ENCODE measurements at places on chromosomes 16 and 17.

DNA sequence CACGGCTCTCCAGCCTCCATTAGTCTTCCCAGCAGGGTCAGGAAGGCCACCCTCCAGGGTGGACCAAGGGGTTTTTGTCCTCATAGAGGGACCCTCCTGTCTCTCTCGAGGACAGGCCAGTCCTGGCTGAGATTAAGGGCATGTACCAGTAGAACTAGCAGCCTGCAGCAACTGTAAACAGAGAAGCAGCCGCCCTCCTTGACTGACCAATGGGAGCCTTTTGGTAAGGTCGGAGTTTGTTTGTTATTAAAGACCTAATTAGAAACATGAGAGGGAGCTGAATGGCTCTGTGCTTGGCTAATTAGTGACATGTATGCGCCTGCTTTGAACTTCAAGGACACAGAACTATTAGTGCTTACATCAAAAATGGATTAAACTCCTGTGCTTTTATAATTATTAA is 80.0 kb downstream of the CCDC182 start:
- DNase-seq = no peak

GRCh38 chr17:14760212-14760611 is 459.3 kb downstream of the HS3ST3B1 start:
- no peak for DNase-seq

DNA sequence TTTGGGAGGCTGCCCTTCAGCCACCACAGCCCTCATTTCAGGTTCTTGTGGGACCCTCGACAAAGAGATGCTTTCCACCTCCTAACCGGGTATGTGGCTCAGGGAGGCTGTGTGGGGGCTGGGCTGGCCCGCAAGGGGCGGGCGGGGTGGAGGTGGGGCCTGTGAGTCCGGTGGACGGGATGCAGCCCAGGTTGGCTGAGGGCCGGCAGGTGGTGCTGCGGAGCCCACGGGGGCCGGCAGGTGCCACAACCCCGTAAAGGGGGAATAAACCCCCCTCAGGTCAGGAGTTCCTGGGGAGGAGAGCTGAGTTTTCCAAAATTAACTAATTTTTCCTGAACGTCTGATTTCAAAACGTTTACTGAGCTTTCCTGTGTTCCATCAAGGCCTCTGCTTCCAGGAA is 4.9 kb upstream of the CIAO3 start:
- DNase-seq = no peak

DNA sequence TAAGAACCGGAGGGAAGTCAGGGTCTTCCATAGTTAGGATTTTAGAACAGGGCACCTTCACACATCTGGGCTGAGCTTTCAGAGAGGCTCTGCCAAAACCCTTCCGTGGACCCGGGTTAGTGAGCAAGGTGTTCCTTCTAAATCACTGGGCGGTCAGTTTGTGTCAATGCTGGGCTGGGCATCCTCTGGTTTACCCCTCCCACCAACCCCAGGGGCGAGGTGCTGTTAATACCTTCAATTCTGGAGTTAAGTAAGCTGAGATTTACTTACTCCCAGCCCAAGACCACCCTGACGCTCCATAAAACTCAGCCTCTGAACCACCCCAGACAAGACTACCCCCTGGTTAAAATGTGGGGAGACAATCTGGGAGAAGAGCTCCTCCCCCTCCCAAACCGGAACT is 1.0 kb downstream of the TMEM92 start:
- no peak for DNase-seq

GRCh38 chr16:46746821-46747776 is 1.0 kb downstream of the MYLK3 start:
- no peak for DNase-seq

GRCh38 chr16:84618581-84619460 is 943 bp upstream of the COTL1 start:
- no peak for DNase-seq

DNA sequence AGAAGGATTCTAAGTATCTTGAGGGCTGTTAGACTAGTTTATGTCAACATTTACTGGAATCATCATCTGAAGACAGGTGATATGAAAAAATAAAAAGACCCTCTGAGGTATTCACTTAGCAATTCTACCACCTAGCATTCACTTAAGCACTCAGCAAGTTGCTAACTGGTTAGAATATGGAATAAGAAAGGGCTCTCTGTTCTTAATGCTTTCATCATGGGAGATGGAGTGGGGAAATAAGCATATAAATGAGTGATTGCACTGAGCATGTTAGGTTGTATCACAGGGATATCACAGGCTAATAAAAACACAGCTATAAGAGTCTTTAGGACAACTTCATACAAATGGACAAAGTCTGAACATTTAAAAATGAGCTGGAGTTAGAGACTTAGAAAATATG is 1238.8 kb downstream of the CDH11 start:
- no peak for DNase-seq

- DNase-seq = no peak
These were observed at the start of gene PIK3R5 for GRCh38 chr17:8965394-8966168. Gene PIK3R5 (minus strand): TSS chr17:8965707. CDS start chr17:8911494, 54,213 bp downstream.

DNA sequence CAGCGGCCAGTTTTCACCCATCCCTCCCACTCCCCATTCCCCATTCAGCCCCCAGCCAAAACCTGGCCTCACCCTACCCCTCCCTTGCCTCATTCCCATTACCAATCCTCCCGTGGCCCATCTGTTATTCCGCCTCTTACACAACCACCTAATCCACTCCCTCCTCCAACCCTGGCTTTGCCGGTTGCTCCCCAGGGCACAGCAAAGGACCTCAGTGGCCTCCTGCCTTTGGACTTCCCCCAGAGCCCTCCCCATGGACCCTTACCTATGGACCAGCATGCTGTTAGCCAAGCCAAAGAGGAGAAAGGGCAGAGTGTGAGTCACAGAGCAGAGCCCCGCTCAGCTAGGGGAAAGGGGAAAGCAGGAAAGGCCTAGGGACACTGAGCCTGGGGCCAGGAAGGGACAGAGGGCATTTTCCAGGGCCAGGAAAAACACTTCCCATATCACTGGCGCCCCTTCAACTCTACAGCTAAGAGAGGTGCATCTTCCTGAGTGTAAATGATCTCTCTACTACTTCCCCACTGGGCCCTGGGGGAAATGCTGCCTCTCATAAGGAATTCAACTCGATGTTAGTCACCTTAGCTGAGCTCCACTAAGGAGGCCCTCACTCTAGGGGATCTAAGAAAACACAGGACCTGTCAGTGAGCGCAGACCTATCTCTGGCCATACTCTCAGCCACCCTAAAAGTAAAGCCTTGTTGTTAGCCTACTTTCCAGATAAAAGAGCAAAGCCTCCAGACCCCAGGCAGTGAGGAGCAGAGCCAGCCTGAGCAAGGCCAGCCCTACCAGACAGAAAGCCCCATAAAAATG is 10.6 kb downstream of the PEMT start:
- no peak for DNase-seq

GRCh38 chr17:72602517-72603419 is 481.9 kb downstream of the SOX9 start:
- no peak for DNase-seq

DNA sequence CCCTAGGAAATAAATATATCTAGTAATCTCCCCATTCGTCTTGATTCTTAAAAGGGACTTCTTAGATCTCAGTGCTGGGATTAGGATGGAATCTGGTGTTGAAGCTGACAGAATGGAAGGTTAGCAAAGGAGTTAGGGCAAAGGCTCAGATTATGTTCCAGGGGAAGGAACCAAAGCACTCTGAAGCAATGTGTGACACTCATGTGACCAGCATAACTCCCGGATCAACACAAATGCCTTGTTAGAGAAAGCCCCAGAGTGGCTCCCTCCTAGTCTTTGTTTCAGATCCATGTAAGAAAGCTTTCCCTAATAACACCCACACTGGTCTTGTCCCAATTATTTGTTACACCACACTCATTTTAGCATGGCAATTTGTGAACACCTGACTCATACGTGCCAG is 62.6 kb upstream of the ERN1 start:
- no peak for DNase-seq

DNA sequence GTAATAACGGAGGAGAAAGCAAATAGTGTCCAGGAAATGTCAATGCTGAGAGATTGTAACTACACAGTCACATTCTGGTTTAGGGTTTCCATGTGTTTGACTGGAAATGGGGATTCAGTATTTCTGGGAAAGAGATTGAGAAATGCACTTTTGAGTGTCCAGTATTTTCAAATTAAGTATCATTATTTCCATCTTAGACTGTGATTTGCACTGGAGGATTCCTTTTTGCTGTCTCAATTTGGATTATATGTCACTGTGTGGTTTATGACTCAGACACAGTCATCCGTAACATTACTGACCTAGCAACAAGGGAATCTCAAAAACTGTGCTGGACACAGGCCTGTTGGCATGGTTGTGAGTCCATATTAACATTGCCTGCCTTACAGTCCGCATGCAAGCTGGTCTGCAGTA is 681.4 kb downstream of the CDH11 start:
- no peak for DNase-seq

DNA sequence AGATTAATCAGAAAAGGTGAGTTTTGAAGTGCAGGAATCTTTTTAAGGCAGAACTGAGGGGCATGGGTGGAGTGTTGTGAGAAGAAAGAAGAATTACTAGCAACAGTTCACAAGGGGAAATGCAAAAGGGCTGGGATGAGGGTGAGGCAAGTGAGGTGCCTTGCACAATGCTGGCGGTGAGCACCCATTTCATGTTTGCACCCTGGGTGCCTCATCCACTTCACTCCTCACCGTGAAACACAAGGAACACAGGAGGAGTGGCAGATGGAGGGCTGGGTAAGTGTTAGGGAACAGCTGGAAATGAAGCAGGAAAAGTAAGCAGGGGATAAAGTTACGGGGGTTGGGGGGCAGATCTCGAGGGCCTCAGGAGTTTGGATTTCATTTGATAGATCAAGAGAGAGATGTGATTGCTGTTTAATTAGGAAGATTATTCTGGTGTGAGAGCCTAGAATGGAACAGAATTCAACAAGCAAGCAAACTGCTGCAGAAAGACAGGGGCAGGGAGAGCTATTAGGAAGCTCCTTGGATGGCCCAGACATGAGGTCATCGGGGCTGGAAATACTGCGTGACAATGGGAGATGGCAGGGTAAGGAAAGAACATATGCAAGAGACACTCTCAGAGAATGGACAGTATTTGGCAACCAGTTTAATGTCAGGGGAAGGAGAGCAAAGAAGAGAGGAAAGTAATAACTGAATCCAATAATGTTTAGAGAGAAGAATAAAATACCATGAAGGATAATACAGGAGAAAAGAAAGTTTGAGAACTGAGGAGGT is 8.3 kb upstream of the HEATR6 start:
- no peak for DNase-seq

DNA sequence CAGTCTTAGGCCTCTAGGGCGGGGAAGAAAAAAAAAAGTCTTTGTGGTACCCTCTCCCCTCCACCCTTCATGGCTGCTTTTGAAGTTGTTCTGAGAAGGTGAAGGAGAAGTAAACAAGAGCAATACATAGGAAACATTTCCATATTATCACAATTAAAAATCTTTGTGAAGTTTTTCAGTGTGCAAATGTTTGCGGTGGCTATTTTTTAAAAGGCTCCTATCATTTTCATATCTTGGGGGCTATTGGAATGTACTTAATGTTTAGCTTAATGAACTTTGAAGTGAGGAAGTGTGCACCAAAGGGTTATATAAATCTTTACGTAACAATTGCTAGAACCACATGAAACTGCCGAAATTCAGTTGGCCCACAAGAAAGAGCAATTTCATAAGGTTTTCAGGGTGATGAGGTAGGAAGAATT is 7.6 kb downstream of the NOL11 start:
- DNase-seq = no peak

GRCh38 chr17:34769049-34769448 is 189.7 kb downstream of the TMEM132E start:
- no peak for DNase-seq

DNA sequence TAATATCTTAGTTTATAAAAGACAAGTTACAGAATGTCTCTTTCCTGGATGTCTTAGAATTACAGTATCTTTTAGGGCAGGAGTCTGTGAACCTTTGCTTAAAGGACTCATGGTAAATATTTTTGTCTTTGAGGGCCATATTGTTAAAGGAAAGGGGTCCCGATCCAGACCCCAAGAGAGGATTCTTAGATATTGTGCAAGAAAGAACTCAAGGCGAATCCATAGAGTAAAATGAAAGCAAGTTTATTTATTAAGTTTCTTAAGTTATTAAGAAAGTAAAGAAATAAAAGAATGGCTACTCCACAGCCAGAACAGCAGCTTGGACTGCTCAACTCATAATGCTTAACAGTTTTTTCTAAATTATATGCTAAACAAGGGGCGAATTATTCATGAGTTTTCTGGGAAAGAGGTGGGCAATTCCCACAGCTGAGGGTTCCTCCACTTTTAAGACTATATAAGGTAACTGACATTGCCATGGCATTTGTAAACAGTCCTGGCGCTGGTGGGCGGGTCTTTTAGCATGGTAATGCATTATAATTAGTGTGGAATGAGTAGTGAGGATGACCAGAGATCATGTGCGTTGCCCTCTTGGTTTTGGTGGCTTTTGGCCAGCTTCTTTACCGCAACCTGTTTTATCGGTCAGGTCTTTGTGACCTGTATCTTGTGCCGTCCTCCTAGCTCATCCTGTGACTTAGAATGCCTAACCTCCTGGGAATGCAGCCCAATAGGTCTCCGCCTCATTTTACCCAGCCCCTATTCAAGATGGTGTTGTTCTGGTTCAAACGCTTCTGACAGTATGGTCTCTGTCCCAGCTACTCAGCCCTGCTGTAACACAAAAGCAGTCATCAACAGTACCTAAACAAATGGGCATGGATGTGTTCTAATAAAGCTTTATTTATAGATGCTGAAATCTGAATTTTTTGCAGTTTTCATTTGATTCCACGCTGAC is 53.2 kb downstream of the BMERB1 start:
- no peak for DNase-seq

DNA sequence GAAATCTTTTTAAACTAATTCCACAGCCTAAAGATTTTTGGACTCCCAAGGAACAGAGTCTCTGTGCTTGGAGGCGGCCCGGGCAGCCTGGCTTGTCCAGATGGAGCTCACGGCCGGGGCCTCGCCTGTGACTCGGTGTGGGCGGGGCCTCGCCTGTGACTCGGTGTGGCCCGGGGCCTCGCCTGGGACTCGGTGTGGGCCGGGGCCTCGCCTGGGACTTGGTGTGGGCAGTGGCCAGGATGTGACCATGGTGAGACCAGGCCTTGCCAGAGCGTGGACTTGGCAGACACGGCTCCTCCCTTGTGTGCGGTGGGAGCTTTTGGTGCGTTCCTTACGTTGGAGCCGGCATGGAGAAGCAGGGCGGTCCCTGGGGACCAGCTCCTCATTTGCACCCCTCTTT is 92.3 kb downstream of the METRNL start:
- DNase-seq = no peak

DNA sequence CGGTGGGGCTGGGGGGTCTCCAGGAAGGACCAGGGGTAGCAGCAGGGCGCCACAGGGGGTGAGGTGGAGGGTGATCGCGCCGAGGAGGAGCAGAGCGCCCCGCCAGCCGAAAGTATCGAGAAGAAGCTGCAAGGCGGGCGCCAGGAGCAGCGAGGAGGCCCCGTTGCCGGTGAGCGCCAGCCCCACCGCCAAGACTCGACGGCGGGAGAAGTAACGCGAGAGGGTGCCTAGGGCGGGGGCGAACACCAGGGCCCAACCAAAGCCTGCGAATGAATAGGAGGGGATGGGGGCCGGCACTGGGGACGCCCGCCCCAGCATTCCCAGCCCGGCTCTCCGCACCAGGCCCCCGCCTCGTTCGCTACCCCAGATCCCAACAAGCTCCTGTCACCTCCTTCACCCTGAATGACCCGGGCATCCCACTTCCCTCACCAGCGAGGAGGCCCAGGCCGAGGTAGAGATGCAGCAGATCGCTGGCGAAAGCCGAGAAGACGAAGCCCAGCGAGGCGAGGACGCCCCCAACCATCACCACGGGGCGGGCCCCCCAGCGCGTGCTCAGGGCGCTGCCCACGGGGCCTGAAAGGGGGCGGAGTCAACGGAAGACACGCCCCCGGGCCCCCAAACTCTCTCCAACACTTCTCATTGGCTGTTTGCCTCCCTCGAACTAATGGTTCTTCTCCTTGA is 1.3 kb downstream of the SLC16A11 start:
- DNase-seq = no peak

All from esophagus squamous epithelium (tissue), 5 donors.